ENCODE measurements at places on chromosomes 5 and 9.

DNA sequence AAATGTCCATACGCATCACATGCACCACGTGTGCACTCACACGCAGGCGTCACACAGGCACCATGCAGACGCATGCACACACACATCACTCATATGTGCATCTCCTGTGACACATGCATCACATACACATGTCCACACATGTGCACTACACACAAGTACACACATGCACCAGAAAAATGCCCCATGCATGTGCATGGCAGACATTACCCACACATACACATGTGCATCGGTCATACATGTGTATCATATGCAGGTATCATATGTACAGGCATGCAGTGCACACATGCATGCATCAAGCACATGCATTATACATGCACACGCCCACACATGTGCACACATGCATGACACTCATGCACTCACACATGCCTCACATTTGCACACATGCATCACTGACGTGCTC lies 26.1 kb downstream of the ADAMTS2 start:
- no peak for DNase-seq

DNA sequence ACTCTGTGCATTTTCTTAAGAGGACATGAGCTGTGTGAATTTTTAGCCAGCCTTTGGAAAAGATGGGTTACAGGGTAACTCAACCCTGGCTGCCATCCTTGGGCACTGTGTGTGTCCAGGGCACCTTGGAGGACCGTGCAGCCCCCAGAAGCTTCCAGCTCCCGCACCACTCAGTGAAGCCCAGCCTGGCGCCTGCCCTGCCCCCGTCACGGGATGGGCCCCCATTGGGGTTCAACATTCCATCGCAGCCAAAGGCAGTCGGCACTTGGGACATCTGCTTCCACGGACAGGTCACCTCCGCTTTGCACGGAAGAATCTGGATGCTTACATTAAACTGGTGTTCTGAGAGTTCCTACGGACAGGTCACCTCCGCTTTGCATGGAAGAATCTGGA lies 1.9 kb upstream of the SLC6A18 start:
- no peak for DNase-seq

DNA sequence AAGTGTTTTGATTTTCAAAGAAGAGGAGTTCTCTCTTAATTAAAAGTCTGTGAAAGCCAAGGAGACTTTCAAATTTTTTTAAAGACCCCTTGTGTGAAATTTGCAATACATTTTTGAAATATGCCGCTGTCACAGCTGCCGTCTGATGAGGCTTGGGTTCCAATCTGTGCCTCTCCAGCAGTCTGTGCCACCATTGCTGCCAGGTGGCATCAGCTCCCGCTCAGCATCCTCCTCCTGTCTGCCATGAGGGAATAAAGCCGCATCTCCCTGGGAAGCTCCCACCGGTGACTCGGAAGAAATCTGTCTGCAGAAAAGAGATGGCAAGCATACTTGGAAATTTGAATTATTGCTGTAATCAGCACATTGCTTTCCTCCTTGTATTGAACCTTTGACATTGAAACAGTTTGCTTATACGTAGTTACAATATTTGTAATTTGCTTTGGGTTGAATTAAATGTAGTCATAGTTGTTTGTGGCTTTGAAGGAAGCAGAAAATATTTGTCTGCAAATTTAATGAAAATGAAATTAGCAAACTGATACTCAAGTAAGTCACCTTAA lies 145.7 kb upstream of the SNX2 start:
- DNase-seq = no peak

DNA sequence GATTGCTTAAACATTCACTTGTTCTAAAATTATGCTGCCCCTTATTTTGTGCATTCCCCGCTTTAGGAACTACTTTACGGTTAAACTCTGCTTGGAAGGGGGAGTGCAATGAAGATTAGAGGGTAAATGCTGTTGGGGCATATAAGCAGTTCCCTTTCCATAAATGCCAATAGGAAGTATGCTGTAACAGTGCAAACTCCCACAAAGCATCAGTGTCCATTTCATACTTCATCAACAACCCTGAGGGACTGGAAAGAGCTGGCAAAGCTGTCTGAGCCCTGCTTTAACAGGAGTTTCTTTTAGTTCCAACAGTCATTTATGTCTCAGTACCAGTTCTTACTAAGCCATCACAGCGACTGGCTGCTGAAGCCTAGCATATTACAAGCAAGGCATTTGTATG lies 1.8 kb downstream of the ACTL7A start:
- no peak for DNase-seq

GRCh38 chr9:136228107-136228875 lies 17.3 kb downstream of the QSOX2 start:
- no peak for DNase-seq

DNA sequence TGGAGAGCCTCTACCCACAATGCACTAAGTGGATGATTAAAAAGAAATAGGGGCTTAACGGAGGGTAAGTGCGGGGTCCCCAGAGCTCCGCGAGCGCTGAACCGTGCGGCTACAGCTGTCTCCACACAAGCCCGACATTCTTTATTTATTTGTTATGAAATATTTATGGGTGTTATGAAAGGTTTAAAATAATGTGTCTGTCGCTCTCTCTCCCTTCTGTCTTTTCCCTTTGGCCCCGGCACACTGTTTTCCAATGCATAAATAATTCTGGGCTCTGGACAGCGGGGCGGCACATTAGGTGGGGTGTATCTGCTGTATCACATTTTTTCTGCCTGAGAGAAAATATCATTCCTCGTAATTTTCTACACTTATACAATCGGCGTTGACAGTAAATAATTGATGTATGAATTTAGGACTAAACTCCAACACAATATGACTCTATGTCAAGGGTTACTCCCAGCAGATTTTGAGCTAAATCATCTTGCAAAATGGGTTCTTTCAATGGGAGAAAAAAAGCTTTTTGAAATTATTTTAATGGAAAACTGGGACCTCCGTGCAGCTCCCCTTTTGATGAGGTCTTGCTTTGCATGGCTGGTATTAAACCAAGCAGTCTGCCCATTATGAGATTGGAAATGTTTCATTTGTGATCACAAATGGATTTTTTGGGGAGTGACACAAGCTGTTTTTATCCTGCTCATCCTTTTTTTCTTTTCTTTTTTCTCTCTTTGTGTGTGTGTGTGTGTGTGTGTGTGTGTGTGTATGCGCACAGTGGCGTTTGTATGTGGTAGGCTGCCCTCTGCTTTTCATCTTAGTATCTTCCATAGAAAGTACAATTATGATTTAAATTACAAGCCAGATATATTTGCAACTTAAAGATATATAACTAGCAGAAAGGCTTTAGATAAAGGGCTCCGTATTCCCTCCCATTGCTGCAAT lies 370.6 kb upstream of the IRX4 start:
- no peak for DNase-seq

DNA sequence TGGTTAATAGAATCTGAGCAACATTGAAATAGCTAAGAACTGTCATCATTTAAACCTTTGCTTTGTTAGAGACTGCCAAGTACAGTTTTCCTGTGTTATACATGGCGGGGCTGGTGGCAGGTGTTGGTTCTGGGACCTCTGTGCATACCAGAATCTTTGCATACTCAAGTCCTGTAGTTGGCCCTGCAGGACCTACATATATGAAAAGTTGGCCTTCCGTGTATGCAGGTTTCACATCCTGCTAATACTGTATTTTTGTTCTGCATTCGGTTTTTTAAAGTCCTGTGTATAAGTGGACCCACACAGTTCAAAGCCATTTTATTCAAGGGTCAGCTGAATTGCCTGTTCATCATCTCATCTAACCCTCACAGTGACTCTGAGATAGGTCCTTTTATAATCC lies 36.4 kb downstream of the LARP1 start:
- DNase-seq = no peak

GRCh38 chr9:94916956-94917355 lies 190.5 kb downstream of the AOPEP start:
- no peak for DNase-seq

- no peak for DNase-seq
Measured at GRCh38 chr5:164412531-164412930, 907.1 kb downstream of the MAT2B start.

GRCh38 chr5:91397791-91398190 lies 14.7 kb upstream of the ARRDC3 start:
- no peak for DNase-seq

- DNase-seq = no peak
Measured at GRCh38 chr9:104775976-104776375, 12.0 kb downstream of the NIPSNAP3B start.

- DNase-seq = no peak
Measured at GRCh38 chr5:168209244-168209995, 82.0 kb upstream of the WWC1 start.

DNA sequence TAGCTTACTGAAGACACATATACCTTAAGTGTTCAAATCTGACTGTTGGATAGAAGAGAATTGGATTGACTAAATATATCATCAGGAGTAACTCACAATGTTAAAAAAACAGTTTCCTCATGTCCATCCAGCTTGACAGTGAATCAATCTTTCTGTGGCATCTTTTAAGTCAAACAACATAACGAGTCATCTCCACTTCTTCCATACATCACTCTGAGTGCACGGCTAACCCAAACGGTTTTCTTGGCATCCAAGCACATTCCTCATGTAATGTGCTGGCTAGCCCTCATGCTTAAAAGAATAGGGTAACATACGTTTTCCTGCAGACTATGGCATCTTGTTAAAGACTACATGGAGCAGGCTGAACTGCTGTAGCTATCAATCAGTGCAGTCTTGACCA lies 291.5 kb upstream of the TRPC7 start:
- DNase-seq = no peak

DNA sequence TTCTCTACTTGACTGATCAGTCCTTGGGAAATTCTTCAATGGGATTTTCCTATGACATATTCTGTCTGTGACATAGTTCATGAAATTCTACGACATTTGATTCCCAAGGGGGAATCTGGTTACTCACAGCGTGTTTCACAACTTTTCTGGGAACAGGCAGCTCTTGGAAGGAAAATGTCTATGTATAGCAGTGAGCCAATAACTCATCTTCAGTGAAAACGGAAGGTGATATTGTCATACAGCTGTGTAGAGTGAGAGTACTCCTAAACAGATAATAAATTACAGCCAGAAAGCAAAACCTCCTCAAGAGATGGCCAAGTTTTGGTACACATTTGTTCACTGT lies 91.4 kb downstream of the C9orf152 start:
- no peak for DNase-seq

DNA sequence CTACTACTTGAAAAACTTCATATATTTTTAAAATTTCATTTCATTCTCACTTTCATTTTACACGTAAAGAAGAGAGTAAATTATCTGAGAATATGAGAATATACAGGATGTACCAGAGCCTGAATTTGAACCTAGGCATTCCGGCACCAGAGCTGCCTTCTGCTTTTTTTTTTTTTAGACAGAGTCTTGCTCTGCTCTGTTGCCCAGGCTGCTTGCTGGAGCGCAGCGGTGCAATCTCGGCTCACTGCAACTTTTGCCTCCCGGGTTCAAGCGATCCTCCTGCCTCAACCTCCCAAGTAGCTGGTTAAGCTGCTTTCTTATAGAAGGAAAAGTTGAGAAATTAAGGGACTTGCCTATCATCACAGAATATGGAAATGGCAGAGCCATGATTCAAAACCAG lies 540.1 kb downstream of the EBF1 start:
- no peak for DNase-seq

GRCh38 chr9:90325913-90326653 lies 316.5 kb downstream of the DIRAS2 start:
- DNase-seq = no peak

- DNase-seq = no peak
Measured at GRCh38 chr5:68372161-68372560, 156.6 kb downstream of the PIK3R1 start.

DNA sequence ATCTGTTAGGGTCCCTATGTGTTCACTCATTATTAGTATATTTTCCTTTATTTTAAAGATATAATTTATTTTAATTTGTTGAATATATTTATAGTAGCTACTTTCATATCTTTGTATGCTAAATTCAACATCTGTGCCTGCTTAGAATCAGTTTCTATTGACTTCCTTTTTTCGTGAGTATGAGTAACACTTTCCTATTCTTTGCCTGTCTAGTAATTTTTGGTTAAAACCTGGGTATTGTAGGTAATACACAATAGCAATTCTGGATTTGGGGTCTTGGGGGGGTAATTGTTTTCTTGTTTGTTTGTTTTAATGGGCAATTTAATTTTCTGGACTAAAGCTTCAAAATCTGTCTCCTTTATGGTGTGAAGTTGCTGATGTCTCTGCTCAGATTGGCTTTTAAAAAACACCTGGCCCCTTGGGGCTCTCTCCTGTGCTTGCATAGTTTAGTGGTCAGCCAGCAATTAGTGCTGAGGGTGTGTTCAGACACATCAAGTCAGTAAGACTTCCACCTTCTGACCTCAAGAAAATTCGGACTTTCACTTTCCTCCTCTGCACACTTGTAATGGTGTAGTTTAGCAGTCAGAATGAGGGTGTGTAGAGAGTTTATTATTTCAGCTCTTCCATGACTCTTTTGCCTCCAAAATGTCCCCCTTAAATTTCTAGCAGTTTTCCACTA lies 124.4 kb upstream of the MAP1B start:
- DNase-seq = no peak

DNA sequence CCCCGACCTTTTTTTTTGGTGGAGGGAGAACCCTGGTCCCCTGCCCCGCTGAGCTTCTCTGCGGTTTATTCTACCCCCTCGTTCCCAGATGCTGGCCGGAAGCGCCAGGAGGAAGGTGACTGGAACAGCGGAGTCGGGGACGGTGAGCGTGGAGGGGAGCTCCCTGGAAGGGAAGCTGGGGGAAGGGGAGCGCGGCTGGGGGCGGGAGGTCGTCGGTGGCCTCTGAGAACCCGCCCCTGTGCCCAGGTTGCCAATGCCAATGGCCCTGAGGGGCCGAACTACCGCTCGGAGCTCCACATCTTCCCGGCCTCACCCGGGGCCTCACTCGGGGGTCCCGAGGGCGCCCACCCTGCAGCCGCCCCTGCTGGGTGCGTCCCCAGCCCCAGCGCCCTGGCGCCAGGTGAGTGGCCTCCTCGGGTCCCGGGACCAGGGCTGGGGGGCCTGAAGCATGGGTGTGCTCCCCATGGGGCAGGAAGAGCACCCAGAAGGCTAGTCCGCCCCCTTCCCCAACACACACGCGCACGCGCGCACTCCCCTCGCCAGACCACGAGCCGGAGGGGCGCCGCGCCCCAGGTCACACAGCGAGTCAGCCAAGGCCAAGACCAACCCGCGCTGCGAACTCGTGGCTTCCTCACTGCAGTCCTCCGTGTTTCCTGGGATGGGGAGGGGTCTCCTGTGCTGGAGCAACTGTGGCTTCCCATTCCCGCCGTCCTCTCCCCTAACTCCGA lies 10.6 kb downstream of the MYOZ3 start:
- no peak for DNase-seq

- DNase-seq = no peak
Measured at GRCh38 chr5:68215898-68216244, 315 bp downstream of the PIK3R1 start.

GRCh38 chr9:18437315-18438201 lies 36.4 kb upstream of the ADAMTSL1 start:
- DNase-seq = no peak

DNA sequence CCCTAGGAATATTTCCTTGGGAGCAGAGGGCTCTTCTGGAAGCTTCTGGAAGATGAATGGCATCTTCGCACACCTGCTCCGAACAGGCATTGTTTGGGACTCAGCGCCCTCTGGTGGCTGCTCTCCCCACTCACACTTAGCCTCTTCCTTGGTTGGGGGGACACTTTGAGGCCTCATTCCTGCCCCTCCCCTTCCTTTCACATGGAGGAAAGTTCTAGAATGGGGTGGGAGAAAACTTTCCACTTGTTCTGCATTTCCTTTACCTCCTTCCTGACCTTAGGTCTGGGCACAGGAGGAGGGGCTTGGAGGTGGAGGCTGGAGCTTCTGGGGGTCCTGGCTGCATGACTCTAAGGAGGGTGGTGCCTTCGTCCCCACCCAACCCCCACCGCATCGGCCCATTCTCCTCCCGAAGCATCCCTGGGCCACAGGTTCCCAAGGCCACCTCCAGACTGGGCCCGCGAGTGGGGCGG lies 19.3 kb upstream of the SMIM32 start:
- DNase-seq = no peak

GRCh38 chr5:18797222-18797621 lies 1163.0 kb downstream of the TAF11L14 start:
- DNase-seq = no peak

Measured in effector memory CD4-positive, alpha-beta T cell (primary cell).